ENCODE measurements at places on chromosomes 3 and 15. TPM values are rescaled to one million over a fixed set of nuclear protein-coding genes. Genes with fewer than 3 reads are reported as not detected.
A peak's percentile ranks its signal among the peaks of the same experiment; 100 is the strongest.

GRCh38 chr3:4665197-4665596, 172.0 kb downstream of the ITPR1 start:
- no peaks in the 10 kb centered on the region for H3K4me1 ChIP-seq
- no peak overlapping the region for H3K4me3 ChIP-seq
- H3K27me3 ChIP-seq: no peaks in the 10 kb centered on the region
- peak overlapping the region; percentile 58 for H3K27ac ChIP-seq

DNA sequence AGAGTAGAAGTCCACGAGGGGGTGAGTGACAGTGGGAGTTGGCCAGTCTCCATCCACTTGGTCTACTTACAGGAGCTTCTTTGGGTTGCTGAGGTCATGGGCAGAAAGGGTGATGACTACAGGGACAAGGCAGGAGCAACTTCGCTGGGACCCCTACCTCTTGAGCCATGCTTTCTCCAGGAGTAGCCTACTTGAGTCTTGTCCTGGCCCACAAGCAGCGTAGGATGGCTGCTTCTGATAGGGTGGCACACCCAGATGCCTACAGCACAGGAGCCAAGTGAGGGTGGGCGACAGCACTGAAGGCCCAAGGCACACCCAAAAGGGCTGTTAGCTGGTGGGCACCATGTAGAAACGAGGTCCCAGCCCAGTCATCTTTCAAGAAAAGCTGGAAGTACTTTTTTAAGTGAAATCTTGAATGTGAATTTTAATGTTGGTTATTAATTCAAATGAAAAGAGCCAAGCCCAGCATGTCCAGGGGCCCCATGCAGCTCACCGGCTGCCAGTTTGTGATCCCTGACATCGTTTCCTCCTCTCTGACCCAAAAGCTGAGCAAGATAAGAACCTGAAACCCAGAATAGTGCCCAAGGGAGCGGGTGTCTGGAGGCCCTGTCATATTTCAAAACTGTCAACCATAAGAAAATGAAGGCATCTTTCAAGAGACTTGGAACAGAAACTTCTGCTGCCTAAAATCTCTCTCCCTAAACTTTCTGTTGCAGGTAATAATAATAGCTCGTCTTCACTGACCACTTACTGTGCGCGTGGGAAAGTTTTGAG, 2.2 kb upstream of the CPEB1 start:
- DNase-seq: no peak
- H3K4me3 ChIP-seq: no peak overlapping the region
- no peaks in the 10 kb centered on the region for H3K27me3 ChIP-seq
- H3K36me3 ChIP-seq: no peaks in the 10 kb centered on the region
- H3K27ac ChIP-seq: no peak overlapping the region

- H3K27ac ChIP-seq: no peak overlapping the region
- H3K27me3 ChIP-seq: no peaks in the 10 kb centered on the region
- peaks cover 2% of the 10 kb centered on the region for H3K4me1 ChIP-seq
- no peak overlapping the region for H3K4me3 ChIP-seq
- no peaks in the 10 kb centered on the region for H3K36me3 ChIP-seq
- no peak for DNase-seq
These were observed 212.7 kb upstream of the P2RY1 start for GRCh38 chr3:152621967-152622810.

DNA sequence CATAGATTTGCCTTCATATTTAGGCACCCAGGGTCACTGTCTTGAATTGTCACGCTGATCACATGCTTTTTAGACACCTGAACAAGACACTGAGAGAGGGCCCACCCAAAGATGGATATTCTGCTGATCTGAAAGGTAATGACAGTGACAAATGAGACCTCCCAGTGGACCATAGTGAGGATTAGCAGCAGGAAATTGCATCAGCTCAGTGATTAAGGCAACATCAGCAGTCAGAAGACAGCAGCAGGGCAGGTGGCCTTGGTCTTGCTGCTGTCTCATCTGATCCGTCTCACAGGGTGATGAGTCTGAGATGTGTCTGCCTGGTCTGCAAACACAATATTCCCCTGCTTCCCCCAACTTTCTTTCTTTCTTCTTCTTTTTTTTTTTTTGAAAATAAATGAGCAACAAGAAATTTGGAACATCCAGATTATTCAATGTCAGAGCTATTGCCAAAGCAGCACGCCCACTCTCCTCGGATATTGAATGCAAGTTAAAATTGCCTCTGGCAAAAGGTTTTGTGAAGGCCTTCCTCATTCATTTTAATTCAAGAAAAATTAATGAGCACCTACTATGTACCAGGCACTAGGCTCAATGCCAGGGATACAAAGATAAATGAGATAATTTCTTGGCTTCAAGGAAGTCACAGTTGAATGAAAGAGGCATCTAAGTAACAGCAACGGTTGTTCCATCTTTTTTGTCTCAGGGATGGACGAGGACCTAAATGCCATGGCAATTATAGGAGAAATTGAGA, 14.1 kb downstream of the OTOL1 start:
- no peak for DNase-seq
- no peaks in the 10 kb centered on the region for H3K27me3 ChIP-seq
- no peaks in the 10 kb centered on the region for H3K36me3 ChIP-seq
- no peaks in the 10 kb centered on the region for H3K4me1 ChIP-seq

GRCh38 chr3:155321418-155321817, 27.9 kb upstream of the STRIT1 start:
- H3K4me3 ChIP-seq: no peak overlapping the region
- DNase-seq: no peak
- no peaks in the 10 kb centered on the region for H3K36me3 ChIP-seq
- no peaks in the 10 kb centered on the region for H3K4me1 ChIP-seq

- H3K4me1 ChIP-seq: no peaks in the 10 kb centered on the region
- H3K36me3 ChIP-seq: no peaks in the 10 kb centered on the region
- no peak for DNase-seq
- H3K4me3 ChIP-seq: no peak overlapping the region
- H3K27ac ChIP-seq: no peak overlapping the region
- H3K27me3 ChIP-seq: peaks cover 2% of the 10 kb centered on the region
These were observed 419.3 kb downstream of the EPHB1 start for GRCh38 chr3:135214400-135214799.

Gene RGMA
- total RNA-seq: 50.3 TPM

Gene GRK7
- total RNA-seq: not detected

Gene BCHE
- 1.9 TPM for total RNA-seq

Gene GABRR3
- total RNA-seq: not detected

Gene B3GNT5
- 9.2 TPM for total RNA-seq
